Airway epithelial cell (primary cell): ENCODE measurements at places on chromosomes 6 and 20. TPM values are rescaled to one million over a fixed set of nuclear protein-coding genes. Genes with fewer than 3 reads are reported as not detected.

The PACRG gene
- total RNA-seq: 0.19 and 0.21 TPM in 2 replicates

The CLVS2 gene
- total RNA-seq: 0.14 TPM in 1 of 2 replicates, not detected in the other

The MYH7B gene
- total RNA-seq: under 0.01 TPM in 1 of 2 replicates, not detected in the other

The MEI4 gene
- not detected in 2 replicates for total RNA-seq

The SPINT3 gene
- total RNA-seq: not detected in 2 replicates

The WFDC12 gene
- total RNA-seq: not detected in 2 replicates

The BMP5 gene
- total RNA-seq: not detected in 2 replicates

The THEMIS gene
- total RNA-seq: not detected in 2 replicates

The KCNQ5 gene
- 1.5 and 3.0 TPM in 2 replicates for total RNA-seq

The SRMS gene
- total RNA-seq: 0.35 TPM in 1 of 2 replicates, not detected in the other

The POU5F1 gene
- 0.60 and 3.5 TPM in 2 replicates for total RNA-seq

The KIAA1755 gene
- total RNA-seq: not detected in 2 replicates

The TPX2 gene
- 55.3 and 62.2 TPM in 2 replicates for total RNA-seq

The MYL9 gene
- 4.8 and 5.4 TPM in 2 replicates for total RNA-seq

The ATP6V1G2 gene
- total RNA-seq: 0.19 and 0.28 TPM in 2 replicates

The RIOK1 gene
- 12.5 and 14.1 TPM in 2 replicates for total RNA-seq
